IPS DF 19.7 (cell line): ENCODE measurements at places on chromosomes 16 and 17.

GRCh38 chr17:75318211-75318610 lies 29.0 kb upstream of the SLC25A19 start:
- DNase-seq = no peak

DNA sequence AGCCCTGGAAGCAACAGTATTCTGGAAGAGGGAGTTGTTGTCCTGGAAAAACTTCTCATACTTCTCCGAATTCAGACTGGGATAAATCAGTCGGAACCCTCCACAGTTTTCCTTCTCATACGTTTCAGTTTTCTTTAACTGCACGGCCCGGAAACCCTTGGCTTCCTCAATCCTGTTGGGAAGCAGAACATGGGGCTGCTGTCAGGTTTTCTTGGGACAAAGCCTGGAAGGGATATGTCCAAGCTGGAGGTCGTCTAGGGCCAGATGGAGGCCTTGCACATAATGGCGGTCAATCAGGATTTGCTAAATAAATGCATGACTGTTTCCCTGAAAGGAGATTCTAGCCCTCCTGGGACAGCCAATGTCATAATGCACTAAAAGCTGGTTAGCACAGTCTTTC lies 29.2 kb downstream of the TTLL6 start:
- DNase-seq = no peak

DNA sequence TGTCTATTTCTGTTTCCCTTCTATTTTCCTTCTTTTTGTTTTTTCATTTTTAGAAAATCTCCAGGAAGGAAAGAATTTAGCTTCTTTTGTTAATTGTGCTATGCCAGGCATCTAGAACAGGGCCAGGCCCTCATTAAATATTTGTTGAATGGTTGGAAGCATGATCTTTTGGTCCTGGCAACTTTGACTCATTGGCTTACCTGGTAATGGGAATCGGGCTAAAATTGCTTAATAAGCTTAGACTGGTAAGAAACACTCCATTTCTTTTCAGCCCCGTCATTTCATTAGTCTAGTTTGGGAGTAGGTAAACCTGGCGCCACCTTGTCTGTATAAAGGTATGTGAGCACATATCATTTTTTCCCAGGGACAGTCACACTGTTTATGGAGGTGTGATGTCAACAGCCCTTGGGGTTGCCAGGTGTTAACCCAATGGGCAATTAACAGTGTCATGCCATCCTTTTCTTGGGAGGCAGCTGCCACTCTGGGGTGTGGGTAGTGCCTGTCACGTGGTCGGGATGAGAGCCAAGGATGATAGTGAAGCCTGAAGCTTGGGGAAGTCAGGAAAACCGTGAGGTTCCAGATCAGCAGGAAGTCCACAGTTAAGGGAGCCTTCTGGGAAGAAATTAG lies 9.5 kb upstream of the NDEL1 start:
- no peak for DNase-seq

DNA sequence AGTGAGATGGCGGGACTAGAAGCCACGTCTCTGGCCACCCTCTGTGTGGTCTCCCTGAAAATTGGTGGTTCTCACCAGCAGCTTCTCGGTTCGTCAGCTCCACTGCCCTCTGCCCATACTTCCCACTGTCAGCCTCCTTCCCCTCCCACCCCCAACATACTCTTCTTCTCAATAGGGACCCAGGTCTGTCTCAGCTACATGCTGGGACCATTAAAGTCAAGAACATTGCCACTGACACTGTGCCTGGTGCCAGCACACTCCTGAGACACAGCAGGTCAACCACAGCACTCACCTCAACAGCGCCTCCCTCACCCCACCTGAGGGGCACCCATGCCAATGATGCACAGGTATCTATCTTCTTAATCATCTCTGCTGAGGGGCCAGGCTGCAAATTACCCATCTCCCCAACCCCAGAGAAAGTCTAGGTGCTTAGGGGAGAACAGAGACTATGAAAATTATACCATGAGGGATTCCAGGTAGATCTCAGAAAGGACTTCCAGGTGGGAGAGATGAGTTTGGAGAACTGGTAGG lies 1.3 kb downstream of the PLXDC1 start:
- DNase-seq = no peak

DNA sequence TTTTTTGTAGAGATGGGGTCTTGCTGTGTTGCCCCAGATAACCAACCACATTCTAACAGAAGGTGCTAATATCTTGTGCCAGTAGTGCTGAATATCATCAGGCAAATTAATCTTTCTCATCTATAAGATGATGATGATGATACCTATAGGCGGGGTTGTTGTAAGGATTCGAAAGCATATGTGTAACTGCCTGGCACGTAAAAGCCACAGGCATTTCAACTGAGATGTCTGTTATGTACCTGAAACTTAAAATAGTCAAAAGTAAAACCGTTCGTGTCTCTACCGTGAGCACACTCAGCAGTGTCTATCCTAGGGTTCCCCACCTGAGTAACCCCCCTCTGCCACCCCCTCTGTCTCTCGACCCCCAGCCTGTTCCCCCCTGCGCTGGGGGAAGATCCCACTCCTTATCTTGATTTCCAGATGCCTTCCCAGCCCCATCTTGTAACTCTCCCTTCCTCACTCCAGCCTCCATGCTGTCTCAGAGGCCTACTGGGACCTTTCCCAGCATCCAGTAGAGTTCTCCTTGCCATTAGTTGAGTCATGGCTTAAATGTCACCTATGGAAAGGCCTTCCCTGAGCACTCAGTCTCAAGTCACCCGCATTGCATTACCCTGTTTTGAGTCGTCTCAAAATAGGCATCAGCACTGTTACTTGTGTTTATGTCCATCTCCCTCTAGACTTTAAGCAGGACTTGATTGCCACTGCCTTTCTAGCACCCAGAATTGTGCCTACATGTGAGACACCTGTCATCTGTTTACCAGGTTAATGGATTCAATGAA lies 34.1 kb downstream of the CDRT15 start:
- no peak for DNase-seq

DNA sequence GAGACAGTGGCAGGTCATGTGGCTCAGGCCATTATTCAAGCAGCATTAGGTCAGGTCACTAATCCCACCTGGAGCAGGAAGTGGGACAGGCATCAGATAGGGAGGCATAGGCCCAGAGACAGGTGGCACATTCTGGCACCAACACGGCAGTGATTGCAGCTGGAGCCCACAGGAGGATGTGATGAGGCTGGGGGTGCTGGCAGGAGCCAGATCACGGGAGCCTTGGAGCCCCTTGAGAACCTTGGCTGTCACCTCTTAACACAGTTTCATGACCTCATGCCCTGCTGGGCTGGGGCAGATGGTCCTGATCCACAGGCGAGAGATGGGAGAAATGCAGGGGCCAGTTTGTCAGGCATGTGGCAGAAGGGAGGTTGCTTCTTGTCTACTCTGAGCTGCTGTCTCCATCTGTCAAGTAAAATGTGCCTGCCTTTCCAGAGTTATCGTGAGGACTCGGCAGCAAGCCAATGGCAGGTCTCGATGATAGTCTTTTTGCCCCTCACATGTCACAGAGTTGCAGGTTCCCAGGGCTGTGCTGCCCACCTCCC lies 109.6 kb downstream of the CLEC16A start:
- DNase-seq = no peak

DNA sequence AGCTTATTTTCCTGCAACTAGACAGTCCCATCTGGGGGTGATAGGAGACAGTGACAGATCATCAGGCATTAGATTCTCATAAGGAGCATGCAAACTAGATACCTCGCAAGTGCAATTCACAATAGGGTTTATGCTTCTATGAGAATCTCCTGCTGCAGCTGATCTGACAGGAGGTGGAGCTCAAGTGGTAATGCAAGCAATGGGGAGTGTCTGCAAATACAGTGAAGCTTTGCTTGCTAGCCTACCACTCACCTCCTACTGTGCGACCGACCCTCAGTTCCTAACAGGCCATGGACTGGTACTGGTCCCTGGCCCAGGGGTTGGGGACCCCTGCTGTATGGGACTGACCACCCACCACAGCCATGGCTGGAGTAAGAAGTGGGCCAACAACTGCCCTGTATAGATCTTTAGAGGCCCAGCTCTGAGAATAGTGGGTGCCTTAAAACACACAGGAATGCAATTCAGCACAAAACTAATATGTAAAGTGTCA lies 26.0 kb upstream of the IRX3 start:
- no peak for DNase-seq

DNA sequence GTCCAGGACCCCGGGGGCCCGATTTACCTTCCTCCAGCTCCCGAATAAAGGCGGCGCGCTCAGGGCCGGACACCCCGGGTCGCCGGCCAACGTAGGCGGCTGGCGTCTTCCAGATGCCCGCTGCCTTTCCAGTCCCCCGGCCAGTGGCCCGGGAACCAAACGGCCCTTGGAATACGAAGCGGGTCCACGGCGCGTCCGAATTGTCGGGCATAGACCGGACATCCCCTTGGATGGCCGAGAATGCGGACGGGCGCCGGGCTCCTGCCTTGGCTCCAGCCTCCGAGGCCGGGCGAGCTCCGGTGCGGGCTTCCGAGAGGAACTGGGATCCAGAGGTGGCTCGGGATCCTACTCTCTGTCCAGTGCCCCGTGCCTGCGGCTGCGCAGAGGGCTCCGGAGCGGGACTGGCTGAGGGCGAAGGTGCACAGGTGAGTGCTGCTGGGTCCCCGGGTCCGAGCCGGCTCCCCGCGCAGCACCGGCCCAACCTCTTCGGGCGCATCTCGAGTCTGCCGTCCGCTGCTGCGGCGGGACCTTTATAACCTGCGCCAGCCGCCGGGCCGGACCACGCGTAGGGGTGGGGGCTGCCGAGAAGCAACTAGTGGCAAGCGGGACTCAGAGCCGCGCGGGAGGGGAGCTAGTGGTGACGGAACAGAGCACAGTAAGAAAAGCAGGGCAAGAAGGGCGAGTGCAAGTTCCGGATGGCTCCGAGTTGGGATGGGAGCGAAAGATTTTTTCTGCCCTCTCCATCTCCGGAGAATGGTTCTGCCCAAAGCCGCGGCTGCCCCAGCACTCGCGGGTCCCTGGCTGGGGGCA lies at the start of gene HAP1:
HAP1 (minus strand) TSS at position 505 of the 810 bp plus-strand sequence; CDS start at position 496, 9 bp downstream.
- DNase-seq = no peak

GRCh38 chr17:82881900-82882714 lies 42.3 kb upstream of the ZNF750 start:
- DNase-seq = no peak

- DNase-seq = no peak
These were observed 35.5 kb downstream of the SOST start for GRCh38 chr17:43722870-43723665.

GRCh38 chr16:65263896-65264295 lies 142.0 kb upstream of the CDH11 start:
- no peak for DNase-seq

DNA sequence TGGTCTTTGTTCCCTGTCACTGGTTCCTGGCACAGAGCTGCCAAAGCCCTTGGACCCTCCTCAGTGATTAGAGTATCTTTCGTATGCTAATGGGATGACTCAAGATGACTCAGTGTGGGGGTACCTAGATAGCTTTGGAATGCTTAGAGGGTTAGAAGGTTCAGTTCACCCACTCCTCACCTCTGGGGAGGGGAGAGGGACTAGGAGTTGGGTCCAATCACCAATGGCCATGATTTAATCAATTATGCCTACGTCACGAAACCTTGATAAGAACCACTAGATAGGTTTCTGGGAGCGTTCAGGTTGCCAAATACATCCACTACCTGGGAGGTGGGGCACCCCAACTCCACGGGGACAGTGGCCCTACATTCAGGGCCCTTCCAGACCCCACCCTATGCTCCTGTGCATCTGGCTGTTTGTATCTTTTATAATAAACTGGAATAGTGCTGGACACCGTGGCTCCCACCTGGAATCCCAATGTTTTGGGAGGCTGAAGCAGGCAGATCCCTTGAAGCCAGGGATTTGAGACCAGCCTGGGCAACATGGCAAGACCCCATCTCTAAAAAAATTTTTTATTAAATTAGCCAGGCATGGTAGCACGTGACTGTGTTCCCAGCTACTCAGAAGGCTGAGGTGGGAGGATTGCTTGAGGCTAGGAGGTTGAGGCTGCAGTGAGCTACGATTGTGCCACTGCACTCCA lies 29.2 kb upstream of the LITAF start:
- DNase-seq = peak; percentile 91

DNA sequence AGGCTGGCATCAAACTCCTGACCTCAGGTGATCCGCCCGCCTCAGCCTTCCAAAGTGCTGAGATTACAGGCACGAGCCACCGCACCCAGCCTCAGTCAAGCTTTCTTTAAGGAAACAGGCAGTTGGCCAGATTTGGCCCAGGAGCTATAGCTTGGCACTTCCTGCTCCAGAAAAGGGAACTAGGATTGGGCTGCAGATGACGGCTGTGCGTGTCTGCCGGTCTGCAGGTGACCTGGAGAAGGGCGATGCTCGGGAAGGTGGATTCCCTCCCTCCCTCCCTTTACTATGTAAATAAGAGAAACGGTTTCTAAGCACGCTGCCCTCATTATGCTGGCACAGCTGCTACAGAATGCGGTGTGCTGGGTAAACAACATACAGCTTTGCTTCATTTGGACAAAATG lies 215.9 kb downstream of the RPTOR start:
- no peak for DNase-seq

- no peak for DNase-seq
These were observed 5.9 kb downstream of the PHAF1 start for GRCh38 chr16:67115639-67116038.

DNA sequence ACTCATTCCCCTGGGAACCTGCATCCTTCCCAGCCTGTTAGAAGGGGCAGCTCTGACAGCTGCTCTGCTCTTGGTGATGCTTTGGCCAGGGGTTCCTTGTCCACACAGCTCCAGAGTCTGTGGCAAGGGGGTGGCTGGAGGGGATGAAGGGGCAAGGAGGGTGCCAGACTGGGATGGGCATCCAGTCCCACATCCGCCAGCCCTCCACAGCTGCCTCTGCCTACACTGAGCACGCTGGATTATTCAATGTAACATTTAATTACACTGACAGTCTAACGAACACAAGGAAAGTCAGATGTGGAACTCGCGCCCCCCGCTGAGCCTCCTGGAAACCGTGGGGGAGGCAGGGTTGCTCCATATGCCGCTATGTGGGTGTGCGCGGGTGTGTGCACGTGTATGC lies 101.1 kb downstream of the C16orf78 start:
- DNase-seq = no peak

DNA sequence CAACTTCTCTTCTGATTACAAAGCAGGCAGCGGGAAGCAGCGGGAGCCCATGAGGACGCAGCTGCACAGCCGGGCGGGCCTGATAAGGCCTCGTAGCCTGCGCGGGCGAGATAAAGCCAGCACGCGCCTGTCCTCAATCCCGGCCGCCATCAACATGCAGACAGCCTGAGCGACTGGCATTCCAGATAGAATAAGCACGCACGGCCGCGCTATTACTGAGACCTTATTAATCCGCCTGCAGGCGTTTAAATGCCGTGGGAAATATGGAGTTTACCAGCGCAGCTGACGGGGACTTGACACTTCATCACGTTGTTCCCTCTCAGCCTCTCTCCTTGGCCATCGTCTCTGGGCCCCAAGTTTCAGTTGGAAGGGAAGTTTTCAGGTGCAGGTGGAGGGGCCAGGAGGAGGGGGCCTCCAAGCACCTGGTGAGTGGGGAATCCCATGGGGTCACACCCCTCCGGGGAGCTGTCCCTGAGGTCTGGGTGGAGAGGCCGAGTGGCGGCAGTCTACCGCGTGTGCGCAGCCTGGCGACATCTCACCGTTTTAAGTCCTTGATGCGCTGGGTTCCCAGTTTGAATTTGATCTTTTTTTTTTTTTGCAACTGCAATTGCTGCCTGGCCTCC lies 27.3 kb upstream of the CBFA2T3 start:
- no peak for DNase-seq

GRCh38 chr16:80463326-80463725 lies 77.5 kb upstream of the DYNLRB2 start:
- DNase-seq = no peak

GRCh38 chr17:63486317-63487013 lies 9.6 kb downstream of the ACE start:
- DNase-seq = no peak

GRCh38 chr17:20033415-20033814 lies 24.3 kb downstream of the SPECC1 start:
- DNase-seq = no peak

GRCh38 chr17:38511150-38512108 lies 83.2 kb downstream of the ARHGAP23 start:
- no peak for DNase-seq
